ENCODE measurements at places on chromosomes 12 and 14. TPM values are rescaled to one million over a fixed set of nuclear protein-coding genes. Genes with fewer than 3 reads are reported as not detected.

DNA sequence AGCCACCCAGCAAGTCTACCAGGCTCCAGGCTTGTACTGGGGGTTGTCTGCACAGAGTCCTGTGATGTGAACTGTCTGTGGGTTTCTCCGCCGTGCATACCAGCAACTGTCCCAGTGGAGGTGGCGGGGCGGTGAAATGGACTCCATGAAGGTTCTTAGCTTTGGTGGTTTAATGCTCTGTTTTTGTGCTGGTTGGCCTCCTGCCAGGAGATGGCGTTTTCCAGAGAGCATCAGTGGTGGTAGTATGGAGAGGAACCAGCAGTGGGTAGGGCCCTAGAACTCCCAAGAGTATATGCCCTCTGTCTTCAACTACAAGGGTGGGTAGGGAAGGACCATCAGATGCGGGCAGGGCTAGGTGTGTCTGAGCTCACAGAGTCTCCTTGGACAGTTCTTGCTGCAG lies 303.8 kb downstream of the TMEM121 start:
- no peak for DNase-seq

Gene ATXN2
- 29.5 TPM for total RNA-seq

DNA sequence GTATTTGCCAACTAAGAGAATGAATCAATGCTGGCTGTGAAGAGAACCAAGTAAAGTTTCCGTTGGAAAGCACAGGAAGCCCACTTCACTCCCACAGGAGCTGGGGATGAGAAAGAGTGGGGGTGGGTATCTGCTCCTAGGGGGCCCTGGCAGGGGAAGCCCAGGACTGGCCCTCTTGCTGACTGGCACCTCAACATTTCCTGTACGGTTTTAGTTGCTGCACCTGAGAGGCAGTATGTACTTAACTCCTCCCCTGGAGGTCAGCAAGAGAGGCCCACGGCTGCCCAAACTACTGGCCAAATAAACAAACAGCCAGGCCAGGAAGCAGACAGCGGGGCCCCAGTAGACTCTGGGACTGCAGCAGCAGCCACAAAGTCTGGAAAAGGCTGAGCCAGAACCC lies 33.8 kb upstream of the VWF start:
- no peak for DNase-seq

Gene CIROP
- not detected for total RNA-seq

GRCh38 chr14:68741839-68742470 lies 50.9 kb downstream of the ZFP36L1 start:
- DNase-seq: no peak

- no peak for DNase-seq
Measured at GRCh38 chr14:98685725-98686124, 586.3 kb downstream of the BCL11B start.

DNA sequence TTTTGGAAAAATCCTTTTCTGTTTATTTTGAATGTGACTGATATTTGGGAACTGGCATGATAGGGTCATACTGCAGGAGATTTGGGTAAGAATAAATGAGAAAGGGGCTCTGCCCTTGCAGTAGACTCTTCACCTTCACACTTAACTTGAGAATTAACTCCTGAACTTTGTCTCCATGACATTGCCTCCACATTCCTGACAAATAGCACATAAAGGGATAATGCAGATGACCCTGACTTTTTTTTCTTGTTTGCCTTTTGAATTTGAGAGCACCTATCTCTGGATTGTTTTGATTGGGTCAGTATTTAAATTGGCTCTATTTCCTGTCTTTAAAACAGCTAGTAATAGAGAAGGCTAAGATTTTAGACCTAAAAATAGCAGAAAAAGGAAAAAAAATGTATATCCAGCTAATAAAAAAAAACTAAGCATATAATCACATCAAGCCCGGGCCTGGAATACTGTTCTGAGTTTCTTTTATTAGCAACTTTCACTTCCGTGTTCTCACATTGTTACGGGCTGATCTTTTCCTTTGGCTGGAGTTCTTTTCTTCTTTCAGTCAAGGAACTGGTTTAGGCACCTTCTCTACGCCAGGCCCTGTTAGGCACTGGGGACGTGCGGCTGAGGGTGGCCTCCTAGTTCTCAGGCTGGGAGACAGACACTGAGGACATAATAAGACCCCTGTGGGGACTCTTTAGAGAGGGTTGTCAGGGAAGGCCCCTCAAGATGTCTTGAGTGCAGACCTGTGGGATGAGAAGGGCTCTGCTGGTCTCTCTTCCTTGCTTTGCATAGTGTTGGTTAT lies 53.1 kb upstream of the GNPNAT1 start:
- DNase-seq: peak; percentile 10

Gene CERS5
- 41.7 TPM for total RNA-seq

Gene SLC25A47
- 0.51 TPM for total RNA-seq

Gene ABHD4
- 116 TPM for total RNA-seq

Gene ISM2
- total RNA-seq: 26.6 TPM

Gene EVL
- total RNA-seq: 98.4 TPM

Gene WNT1
- total RNA-seq: not detected

DNA sequence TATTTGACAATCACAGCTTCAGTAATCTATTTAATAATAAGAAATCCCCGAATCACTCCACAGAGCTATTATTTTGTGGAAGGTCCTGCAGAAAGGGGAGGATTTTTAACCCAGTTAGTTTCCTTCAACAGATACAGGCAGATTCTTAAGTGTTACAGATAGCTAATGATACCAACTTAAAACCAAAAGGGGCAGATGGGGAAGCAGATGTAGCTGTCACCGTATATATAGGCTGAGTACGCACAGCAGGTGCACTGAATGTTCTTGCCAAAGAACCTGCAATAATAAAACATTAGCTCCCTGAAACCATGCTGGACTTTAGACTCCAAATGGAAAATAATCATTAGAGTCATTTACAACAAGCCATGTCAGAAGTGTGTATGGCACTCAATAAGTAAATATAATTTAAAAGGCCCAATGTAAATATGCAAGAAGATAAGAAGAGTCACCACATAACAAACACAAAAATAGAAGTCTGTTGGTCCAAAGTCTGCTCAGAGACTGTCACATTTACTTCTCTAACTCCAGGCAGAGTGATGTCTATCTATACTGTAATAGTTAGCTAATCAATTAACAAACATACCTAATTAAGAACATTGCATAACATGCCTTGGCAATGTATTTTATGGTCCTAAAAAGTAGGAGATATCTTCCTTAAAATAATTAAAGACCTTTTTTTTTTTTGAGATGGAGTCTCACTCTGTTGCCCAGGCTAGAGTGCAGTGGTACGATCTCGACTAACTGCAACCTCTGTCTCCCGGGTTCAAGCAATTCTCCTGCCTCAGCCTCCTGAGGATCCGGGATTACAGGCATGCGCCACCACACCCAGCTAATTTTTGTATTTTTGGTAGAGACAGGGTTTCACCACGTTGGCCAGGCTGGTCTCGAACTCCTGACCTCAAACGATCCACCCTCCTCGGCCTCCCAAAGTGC lies 78.8 kb downstream of the SEC23A start:
- no peak for DNase-seq

- no peak for DNase-seq
Measured at GRCh38 chr12:40170593-40170992, 54.2 kb upstream of the LRRK2 start.

DNA sequence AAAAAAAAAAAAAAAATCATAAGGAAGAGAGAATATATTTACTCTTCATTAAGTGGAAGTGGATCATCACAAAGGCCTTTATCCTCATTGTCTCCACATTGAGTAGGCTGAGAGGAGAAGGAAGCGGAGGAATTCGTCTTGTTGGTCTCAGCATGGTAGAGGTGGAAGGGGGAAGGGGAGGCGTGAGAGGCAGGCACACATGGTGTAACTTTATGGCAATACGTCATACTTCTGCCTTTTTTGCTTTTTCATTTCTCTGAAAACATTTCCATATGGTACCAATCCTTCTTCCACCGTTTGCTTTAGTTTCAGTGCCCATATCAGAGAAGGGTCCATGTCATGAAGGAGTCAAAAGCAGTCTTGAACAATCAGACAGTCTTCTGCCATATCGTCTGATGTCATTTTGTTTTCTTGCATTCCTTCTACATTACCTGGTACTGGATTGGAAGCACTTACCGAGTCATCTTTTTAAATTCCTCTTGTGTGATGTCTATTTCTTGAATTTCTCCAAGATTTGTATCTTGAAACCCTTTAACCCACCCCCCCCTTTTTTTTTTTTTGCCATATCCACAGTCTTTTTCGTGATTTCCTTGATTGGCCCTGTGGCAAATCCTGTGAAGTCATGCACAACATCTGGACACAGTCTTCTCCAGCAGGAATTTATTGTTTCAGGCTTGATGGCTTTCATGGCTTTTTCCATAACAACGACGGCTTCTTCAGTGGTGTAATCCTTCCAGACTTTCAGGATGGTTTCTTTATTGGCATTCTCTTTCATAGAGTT lies 8.9 kb downstream of the FUT8 start:
- no peak for DNase-seq

GRCh38 chr12:124681779-124682391 lies 114.5 kb upstream of the NCOR2 start:
- no peak for DNase-seq

Gene ITGB7
- total RNA-seq: 1.7 TPM

GRCh38 chr12:75480469-75480949 lies at the start of gene GLIPR1:
TSS of gene GLIPR1 (plus strand) at chr12:75480755. CDS start at chr12:75480881, 126 bp downstream.
- DNase-seq: peak; percentile 56

Gene KLRK1
- 0.59 TPM for total RNA-seq

DNA sequence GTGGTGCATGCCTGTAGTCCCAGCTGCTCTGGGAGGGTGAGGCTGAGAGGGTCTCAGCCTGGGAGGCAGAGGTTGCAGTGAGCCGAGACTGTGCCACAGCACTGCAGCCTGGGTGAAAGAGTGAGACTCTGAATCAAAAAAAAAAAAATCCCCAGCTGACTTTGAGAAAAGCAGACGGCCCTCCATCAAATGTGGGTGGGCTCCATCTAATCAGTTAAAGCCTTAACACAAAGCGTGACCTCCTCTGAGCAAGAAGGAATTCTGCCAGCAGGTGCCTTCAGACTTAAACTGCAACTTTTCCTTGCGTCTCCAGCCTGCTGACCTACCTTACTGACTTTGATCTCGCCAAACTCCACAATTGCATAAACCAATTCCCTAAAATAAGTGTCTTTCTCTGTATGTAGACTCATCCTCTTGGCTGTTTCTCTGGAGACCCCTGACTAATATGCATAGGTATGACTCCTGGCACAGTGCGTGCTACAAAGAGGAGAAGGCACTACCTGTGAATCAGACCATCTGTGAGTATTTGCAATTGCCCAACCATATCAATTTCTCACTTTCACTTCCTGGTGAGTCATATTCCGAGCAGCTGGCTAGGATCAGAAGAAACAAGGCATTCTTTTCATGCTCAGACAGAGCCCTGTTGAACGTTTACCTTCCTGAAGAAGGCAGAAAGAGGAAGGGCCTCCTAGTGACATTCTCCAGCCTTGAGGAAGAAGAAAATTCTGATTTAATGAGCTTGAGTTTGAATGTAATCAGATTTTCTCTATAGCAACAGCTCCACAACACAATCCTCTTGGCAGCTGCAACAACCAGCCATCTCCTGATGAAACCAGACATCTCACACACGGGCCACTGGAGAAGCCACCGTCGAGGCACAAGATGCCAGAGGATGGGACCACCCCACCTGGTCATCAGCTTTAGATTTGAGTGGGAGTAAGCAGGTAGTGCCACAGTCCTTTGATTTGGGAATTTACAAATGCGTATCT lies 54.3 kb downstream of the CLMN start:
- peak; percentile 84 for DNase-seq

DNA sequence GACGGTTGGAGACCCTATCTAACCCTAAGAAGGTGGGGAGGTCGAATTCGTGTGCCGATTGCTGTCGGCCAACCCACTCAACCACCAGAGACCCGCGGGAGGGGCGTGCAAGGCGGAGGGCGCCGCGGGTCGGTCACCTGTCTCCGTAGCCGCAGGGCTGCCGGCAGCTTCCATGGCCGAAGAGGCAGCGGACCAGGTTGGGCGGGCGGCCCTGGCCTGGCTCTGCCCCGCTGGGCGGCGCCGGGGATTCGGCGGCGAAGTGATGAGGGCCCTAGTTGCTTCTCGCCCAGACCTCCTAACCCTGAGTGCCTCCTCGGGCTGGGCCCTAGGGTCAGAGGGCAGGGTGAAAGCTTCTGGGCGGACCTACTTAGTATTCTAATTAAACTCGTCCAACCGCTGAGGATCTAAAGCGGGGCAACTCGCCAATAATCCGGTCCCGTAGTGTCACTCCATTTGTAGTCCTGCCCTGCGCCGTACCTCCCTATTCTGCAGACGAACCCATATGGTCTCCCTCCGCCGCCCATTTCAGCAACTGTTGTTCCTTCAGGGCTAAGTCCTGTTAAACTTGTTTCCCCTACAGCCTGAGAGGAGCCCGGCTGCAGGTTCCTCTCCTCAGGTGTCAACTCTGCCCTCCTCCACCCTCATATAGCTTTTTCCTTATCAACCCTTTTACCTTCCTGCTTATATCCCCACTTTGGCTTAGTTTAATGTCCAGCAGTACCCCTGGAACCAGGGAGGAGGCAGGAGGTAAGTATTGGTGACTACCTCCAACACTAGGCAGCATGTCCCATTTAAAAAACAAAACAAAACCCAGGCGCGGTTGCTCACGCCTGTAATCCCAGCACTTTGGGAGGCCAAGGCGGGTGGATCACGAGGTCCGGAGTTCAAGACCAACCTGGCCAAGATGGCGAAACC lies at the start of gene PYM1:
Gene PYM1 (minus strand): TSS at position 307 of the 915 bp plus-strand sequence. CDS start 133 bp downstream, at position 174.
- DNase-seq: peak; percentile 80

Gene LALBA
- not detected for total RNA-seq

- no peak for DNase-seq
Measured at GRCh38 chr12:68850390-68850789, 42.4 kb downstream of the MDM2 start.

DNA sequence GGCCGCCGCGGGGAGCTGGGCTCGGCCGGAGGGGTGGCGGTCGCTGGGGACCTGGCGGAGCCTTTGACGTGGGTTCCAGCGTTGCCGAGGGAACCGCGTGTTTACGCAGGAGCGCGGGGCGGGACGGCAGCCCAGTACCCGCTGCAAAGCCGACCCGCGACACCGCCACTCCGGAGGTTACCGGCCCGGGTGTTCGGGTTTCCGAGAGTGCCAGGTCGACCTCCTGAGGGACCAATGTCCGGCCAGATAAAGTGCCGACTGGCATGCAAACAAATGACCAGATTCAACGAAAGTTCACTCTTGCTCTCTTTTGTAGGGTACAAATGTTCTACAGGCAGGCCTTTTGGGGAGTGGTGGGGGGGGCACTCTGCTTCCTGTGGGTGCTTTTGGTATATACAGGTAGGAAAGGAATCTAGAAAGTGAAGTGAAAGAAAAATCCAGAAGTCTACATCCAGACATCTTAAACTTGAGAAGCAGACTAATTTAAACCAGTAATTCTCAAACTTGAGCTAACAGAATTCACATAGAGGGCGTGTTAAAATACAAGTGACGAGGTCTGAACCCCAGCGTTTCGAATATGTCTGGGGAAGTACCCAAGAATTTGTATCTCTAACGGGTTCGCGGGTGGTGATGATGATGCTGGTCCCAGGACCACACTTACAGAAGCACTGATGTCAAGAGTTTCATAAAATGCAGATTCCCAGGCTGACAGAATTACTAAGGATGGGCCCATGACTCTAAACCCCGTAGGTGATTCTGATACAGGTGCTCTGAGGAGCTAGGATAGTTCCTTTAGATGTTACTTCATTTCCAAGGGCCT lies at the start of gene GPR135:
Gene GPR135 (minus strand): TSS at position 65 of the 820 bp plus-strand sequence. CDS start 154 bp downstream, outside the sequence.
- peak; percentile 46 for DNase-seq

GRCh38 chr12:117489671-117490070 lies 128.2 kb upstream of the NOS1 start:
- DNase-seq: no peak

All from prostate gland (tissue), 2 donors.